Fibroblast of lung (primary cell): ENCODE measurements at places on chromosomes 16 and 17. TPM values are rescaled to one million over a fixed set of nuclear protein-coding genes. Genes with fewer than 3 reads are reported as not detected.

- peak; percentile 65 for DNase-seq
These were observed 39.7 kb downstream of the XYLT1 start for GRCh38 chr16:17431012-17431411.

DNA sequence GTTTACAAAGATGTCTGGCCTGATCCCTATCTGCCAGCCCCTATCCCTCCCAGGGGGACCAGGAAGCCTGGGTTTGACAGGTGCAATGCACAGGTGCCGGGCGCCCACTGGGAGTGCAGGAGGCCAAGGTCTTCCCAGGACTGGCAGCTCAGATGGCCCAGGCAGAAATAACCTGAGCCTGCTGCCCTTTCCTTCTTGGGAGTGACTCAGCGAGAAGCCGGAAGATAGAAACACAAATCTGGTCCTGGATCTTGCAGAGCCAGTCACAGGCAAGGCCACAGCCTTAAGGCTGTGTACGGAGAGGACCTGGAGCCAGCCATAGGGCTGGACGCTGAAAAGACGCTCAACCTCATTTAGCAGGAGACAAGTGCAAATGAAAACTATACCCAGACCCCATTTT lies 27.7 kb downstream of the GPR142 start:
- DNase-seq: no peak

The RDM1 gene
- under 0.01 and 0.83 TPM in 2 replicates for total RNA-seq

The INPP5K gene
- 32.1 and 34.5 TPM in 2 replicates for total RNA-seq

The SDR42E1 gene
- 0.77 and 1.8 TPM in 2 replicates for total RNA-seq

The BRIP1 gene
- total RNA-seq: 2.6 and 4.0 TPM in 2 replicates

GRCh38 chr17:3796822-3797170 lies 4.2 kb downstream of the ITGAE start:
- no peak for DNase-seq

DNA sequence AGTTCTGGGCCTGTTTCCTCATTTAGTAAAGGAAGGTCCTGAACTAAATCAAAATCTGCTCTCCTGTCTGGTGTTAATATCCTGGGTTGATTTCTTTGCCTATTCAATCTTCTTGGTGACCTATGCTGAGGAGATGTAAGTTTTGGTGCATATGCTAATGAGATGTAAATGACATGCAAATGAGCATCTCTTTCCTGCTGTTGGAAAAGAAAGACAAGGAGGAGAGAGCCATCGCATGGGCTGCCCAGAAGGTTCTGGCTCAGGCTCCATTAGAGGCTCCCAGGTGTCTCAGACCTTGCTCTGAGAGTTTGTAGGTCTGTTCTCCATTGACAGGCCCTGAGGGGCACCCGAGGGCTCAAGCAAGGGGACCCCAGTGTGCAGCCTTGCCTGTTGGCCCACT lies 3.3 kb downstream of the ABI3 start:
- DNase-seq: no peak

The CACNA1H gene
- total RNA-seq: 0.26 and 1.2 TPM in 2 replicates

DNA sequence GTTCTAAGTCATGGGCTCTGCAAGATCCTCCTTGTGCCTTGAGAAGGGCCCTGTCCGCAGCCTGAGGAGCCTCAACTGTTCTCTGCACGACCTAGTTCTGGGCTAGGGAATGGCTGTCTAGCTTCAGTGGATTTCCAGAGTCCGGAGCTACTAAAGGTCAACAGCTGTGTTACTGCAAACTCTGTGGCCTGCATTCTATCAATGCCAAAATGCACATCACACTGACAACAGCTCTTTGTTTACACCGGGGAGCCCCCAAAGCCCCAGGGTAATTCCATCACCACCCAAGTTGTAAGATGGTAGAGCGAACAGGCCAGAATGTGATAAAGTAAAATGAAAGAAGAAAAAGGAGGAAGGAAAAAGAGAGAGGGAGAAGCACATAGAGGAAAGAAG lies 610.2 kb downstream of the MAF start:
- no peak for DNase-seq

GRCh38 chr16:61128545-61129323 lies 907.5 kb downstream of the CDH8 start:
- DNase-seq: no peak

- no peak for DNase-seq
These were observed 24.2 kb upstream of the CPHXL start for GRCh38 chr16:75750528-75750927.

- DNase-seq: no peak
These were observed 96.5 kb downstream of the WSCD1 start for GRCh38 chr17:6166492-6167179.

DNA sequence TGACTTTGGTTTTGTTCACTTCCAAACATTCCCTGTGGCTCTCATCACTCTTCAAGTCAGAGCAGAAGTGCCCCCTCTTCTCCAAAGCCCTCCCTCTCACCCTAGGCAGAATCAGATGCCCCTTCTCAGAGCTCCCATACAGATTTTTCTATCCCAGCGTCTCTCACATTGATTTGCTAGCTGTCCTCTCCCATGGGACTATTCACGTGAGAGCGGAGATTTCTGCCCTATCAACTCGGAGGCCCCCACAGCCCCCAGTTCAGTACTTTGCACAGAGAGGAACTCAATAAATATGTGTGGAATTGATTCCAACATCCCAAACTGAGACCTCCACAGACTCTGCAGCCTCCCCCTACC lies 182.6 kb downstream of the C16orf78 start:
- DNase-seq: no peak

DNA sequence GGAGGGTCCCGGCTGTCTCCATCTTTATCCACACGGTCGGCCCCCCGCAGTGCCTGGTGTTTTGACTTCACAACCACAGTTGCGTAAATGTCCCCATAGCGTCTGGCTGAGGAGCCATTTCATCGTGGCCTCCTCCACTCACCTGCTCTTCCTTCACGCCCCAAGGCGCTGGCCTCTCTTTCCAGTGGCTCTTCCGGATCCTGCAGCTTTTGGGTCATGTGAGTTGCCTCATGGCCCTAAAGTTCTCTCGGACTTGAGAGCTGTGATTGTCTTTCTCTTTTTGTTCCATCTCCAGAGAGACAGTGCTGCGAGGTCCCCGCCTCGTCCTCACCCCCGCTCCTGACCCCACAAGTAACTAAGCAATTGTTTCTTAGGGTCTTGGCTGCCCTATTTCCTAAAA lies 22.7 kb downstream of the FLYWCH1 start:
- no peak for DNase-seq

GRCh38 chr16:58588406-58588805 lies 41.2 kb downstream of the CNOT1 start:
- DNase-seq: no peak

DNA sequence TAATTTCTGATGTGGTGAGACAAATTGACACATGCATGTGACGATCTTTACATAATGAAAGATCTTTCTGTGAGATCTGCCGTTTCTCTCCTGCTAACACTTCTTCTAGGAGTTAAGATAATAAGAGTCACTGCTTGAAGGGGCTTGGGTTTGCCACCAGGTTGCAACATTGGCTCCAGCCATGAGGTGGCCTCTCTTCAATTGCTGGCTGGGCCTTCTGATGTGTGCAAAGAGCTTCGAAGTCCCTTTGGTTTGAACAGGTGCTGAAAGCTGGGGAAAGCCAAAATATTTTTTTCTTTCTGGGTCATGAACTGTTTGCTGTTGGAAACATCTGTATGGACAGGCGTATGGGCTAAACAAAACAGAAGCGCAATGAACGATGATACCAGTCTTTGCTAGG lies 204.1 kb upstream of the SALL1 start:
- DNase-seq: no peak

GRCh38 chr16:15037745-15038144 lies 18.1 kb downstream of the NTAN1 start:
- DNase-seq: no peak

DNA sequence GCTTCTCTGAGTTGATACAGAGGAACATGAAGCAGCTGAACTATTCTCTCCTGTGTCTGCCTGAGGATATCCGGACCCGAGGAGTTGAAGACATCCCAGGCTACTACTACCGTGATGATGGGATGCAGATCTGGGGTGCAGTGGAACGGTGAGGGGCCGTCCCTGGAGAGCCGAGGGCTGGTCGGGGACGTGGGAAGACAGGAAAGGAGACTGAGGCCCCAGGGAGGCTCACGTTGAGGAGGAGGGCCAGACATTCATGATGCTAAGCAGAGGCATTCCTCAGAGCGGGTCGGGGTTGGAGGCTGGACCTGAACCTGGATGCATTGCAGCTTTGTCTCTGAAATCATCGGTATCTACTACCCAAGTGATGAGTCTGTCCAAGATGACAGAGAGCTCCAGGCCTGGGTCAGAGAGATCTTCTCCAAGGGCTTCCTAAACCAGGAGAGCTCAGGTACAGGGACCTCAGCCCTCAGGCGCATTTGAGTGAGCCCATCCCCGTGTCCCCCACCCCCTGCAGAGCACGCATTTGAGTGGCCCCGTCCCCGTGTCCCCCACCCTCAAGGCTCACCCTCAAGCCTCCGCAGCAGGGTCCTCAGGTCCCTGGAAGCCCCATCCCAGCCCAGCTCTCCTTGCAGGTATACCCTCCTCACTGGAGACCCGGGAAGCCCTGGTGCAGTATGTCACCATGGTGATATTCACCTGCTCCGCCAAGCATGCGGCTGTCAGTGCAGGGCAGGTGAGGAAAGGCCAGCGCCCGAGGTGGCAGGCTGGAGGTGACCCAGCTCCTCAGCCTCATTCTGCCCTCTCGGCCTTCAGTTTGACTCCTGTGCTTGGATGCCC lies 8.3 kb downstream of the ALOX15B start:
- DNase-seq: no peak

DNA sequence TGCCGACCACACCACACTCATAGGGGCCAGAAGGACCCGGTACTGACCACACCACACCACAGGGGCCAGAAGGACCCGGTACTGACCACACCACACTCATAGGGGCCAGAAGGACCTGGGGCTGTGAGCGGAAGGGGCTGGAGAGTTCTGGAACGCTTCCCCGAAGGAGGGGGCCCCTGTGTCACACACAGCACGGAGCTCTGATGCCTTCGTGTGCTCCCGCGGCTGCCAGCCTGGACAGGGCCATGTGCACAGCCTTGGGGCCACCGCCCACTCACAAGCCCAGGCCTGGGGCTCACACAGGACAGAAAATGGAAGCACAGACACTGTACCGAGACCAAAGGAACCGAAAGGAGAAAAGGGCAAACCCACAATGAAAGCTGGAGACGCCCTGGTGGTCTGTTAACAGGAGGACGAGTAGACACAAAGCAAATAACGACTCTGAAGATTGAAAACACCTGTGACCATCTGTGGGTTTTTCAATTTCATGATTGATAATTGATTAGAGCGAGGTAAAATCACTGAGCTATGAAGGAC lies 106.5 kb upstream of the METRNL start:
- no peak for DNase-seq
